ENCODE measurements at places on chromosomes 2 and 18.

GRCh38 chr2:62180975-62181374, 14.9 kb upstream of the B3GNT2 start:
- DNase-seq: peak; percentile 73

DNA sequence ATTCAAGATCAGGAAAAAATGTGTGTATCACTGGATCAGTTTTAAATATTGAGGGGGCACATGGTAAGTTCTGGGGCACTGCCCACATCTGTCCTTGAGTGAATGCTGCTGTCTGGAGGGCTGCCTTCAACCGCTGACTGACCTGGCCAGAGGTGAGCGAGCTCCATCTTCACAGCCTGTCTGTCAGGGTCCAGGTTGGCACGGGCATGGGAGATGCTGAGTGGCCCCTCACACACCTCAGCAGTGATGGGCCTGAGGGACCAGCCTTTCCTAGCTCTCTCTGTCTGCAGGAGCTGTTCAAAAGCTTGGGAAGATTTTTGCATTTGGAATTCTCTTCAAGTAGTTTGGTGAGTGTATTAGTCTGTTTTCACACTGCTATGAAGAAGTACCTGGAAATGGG, 114.8 kb upstream of the ALKAL2 start:
- DNase-seq: no peak

DNA sequence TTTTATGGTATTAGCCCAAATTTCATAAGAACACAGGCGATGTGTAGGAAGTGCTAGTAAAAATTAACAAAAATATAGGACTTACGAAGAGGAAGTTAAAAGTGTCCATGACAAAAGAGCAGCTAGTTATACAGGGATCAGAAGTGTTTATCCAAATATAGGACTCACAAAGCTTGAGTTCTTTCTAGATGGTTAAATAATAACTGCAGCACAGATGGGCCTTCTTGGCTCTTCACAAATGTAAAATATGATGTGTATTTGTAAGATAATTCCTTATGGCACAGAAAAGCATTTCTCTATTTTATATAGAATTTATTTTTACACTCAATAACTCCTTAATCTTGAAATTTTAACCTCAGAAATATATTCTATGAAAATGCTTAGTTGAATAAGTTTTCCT, 100.9 kb upstream of the SPHKAP start:
- DNase-seq: no peak

- no peak for DNase-seq
These were observed 7.1 kb downstream of the PKDCC start for GRCh38 chr2:42054714-42055430.

DNA sequence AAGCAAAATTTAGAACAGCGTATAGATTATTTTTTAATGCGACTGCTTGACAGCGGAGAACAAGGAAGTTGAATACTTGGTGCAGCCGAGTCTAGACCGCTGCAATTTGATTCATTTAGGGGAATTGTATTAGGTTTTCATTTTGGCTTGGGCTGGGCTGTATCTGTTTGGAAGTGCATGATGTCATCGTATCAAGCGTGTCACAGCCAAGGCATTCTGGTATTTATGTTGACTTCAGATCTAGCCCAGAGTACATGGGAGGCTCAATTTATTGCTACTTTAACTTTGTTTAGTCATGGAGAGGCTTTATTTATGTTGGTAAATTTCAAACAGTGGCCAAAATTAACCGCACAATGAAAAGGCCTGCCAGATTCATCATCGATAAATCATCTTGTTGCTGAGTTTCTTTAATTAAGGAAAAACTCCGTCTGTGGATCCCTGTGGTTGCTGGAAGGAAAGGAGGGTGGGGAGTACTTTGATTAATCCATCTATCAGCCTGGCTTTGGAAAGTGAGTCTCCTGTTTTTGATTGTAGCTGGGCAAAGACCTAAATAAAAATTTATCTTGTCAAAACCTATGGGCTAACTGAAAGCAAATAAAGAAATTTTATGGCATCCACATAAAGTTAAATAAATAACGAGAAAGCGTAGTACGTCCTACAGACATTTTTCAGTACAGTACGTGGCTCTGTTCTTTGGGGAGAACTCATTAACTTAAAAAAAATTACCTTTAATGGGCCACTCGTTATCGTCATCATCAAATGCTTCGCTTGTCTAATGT, 230.4 kb upstream of the SPRED2 start:
- no peak for DNase-seq

- DNase-seq: no peak
These were observed 172.3 kb downstream of the INO80D start for GRCh38 chr2:205913668-205914067.

Measured in hematopoietic multipotent progenitor cell (in vitro differentiated cells).